HFFc6 (cell line): ENCODE measurements at places on chromosomes 11 and 22. TPM values are rescaled to one million over a fixed set of nuclear protein-coding genes. Genes with fewer than 3 reads are reported as not detected.

- DNase-seq = peak; percentile 82
These were observed 33.0 kb upstream of the APOBEC3A start for GRCh38 chr22:38924347-38924952.

GRCh38 chr11:123671534-123671933 is 17.1 kb upstream of the SCN3B start:
- no peak for DNase-seq

- peak; percentile 42 for DNase-seq
These were observed 6.8 kb upstream of the INSC start for GRCh38 chr11:15107730-15108515.

AMBRA1 gene
- total RNA-seq = 23.4 and 24.1 TPM in 2 replicates

- DNase-seq = no peak
These were observed 69.1 kb downstream of the MTNR1B start for GRCh38 chr11:93038521-93038920.

C11orf97 gene
- total RNA-seq = not detected in 3 replicates

GRCh38 chr22:26320447-26320846 is 108.6 kb upstream of the ASPHD2 start:
- no peak for DNase-seq

DNA sequence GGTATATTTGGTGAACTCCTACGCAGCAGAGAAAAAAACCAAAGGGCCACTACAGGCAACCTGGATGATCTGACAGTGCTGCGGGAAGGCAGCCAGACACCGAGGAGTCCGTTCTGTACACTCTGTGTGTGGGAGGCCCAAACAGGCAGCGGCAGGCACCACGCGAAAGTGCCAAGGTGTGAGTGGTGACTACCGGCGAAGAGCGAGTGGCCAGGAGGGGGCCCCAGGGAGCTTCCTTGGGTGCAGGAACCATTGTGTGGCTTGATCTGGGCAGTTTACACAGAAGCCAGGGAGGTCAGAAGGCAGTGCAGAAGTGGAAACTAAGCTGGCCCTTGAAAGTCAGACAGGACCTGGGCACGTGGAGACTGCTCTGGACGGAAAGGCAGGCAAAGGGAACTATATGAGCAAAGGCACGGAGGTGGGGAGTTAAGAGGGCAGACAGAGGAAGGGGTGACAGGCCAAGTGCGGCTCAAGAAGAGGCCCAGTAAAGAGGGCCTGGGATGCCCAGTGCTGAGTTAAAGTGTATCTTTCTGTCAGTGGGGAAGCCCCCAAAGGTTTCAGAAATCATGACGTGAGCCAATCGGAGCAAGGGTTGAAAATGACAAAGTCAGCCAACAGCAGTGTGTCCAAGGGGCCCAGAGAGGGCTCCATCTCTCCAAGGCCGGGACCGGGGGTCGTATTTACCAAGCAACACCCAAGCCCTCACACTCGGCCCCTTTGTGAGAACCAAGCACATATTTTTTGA is 10.6 kb downstream of the TMEM184B start:
- DNase-seq = no peak

LRRC55 gene
- not detected in 3 replicates for total RNA-seq

- no peak for DNase-seq
These were observed 56.1 kb downstream of the FLI1 start for GRCh38 chr11:128749974-128750373.

- no peak for DNase-seq
These were observed 73.8 kb upstream of the CRYBB3 start for GRCh38 chr22:25125693-25126357.

MRPL11 gene
- total RNA-seq = 62.2 to 74.1 TPM (median 64.6 TPM) in 3 replicates

FGF19 gene
- total RNA-seq = not detected in 2 replicates

DNA sequence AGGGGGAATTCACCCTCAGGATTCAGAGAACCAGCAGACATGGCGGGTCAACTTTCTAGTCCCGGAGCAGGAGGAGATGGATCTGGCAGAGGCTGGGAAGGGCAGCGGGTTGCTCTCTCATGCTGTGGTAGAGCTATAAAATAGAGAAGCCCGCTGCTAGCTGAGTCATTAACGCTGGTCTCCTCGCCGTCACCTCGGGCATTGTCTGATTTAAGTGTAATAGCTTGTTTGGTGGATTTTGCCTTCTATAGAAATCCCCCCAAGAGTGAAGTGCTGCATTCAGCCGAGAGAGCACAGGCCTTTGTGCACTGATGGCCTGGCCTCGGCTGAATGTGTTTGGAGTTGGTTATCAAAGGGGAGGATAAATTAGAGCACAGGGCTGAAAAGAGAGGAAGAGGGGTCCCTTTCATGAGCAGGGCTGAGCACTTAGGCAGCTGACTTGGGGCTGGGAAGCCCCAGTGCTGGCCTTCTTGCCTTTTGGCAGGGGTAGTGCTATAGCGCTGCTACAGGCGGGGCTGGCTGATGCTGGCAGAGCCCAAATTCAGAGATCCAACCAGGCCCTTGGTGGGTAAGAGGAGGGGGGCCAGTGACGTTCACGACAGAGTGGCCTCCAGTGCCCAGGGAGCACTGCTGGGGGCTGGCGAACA is 161.1 kb upstream of the CADM1 start:
- no peak for DNase-seq

- no peak for DNase-seq
These were observed 621.5 kb upstream of the LUZP2 start for GRCh38 chr11:23875176-23875850.

DNA sequence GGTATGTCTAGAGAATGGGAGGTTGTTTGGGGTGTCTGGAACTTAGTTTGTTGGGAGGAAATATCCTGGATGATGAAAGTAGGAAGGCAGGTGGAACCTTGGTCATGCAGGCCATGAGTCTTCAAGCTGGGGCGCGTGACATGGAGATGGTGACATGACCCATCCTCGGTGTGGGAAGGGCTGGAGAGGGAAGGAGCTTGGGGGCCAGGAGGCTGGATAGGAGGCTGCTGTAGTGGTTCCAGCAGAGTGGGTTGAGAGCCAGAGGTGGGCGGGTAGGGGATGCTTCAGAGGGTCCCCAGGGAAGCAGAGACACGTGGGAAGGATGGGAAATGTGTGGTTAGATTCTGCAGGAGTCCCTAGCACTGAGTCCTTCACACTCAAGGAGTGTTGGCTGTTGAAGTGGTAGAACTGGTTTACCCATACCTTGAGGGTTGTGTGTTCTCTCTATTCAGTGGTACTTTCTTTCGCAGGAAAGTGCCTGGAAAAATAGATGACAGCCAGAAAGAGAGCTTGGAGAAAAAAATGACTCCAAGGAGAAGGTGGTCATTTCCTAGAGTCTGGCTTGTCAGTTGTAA is 56.8 kb downstream of the LDLRAD3 start:
- DNase-seq = no peak

GRCh38 chr11:21636561-21636960 is 556.3 kb upstream of the ANO5 start:
- no peak for DNase-seq

DNA sequence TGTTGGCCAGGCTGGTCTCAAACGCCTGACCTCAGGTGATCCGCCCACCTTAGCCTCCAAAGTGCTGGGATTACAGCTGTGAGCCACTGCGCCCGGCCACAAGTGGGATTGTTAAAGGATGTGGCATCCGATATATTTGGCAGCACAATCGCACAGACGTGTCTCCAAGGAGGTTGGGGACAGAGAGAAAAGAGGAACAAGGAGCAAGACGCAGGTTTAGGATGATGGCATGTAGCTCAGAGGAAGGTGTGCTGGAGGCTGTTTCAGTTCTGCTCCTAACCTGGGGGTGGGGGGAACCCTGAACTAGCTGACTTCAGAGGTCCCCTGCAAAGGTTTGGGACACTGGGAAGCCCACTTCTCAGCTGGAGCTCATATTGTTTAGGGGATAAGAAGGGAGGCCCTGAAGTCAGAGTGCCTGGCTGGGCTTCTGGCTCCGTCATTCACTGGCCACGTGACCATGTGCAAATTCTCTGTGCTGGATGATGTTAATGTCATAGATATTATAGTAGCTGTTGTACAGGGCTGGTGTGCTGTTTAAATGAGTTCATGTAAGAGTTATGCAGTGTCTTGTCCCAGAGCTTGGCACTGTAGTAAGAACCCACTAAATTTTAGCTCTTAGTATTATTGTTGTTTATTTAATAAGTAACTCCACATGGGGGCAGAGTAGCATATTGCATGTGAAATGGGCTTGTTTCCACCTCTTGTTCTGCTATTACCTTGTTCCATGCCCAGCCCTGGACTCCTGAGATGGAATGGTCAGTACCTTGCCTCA is 129.7 kb downstream of the ST3GAL4 start:
- DNase-seq = peak; percentile 79

GRCh38 chr11:104564921-104565582 is 333.2 kb downstream of the CASP12 start:
- no peak for DNase-seq
